ENCODE measurements at places on chromosomes 5 and 9. TPM values are rescaled to one million over a fixed set of nuclear protein-coding genes. Genes with fewer than 3 reads are reported as not detected.

Gene TOMM5
- 39.8 TPM for total RNA-seq

Gene SV2C
- total RNA-seq, result 0.33 TPM

Gene TMEM215
- not detected for total RNA-seq

GRCh38 chr5:88895681-88896501 is 12.9 kb upstream of the MEF2C start:
- no peak for DNase-seq
